ENCODE measurements at places on chromosomes 2 and 18. TPM values are rescaled to one million over a fixed set of nuclear protein-coding genes. Genes with fewer than 3 reads are reported as not detected.

GRCh38 chr2:122203523-122203922, 448.1 kb downstream of the TSN start:
- no peak overlapping the region for H3K27ac ChIP-seq
- H3K36me3 ChIP-seq = no peaks in the 10 kb centered on the region
- no peak overlapping the region for H3K4me3 ChIP-seq
- no peaks in the 10 kb centered on the region for H3K27me3 ChIP-seq

DNA sequence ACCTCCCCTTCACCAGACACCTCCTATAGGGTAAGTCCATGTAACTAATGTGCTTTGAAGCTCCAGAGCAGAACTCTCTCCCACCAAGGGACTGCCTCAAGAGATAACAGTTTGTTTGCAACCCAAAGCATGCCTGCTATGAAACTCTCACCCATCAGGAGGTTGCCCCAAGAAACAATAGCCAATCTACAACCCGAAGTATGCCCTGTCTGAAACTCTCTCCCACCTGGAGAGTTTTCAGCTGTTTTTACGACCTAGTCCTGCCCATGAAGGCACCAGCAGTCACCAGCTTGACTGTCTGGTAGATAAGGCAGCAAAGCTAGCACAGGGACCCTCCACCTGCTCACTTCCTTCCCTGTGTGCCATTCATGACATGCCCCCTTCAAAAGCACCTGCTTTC, 533.9 kb upstream of the CRIM1 start:
- H3K27ac ChIP-seq = no peak overlapping the region
- H3K27me3 ChIP-seq = peaks cover 8% of the 10 kb centered on the region
- H3K4me3 ChIP-seq = no peak overlapping the region
- DNase-seq = no peak
- no peaks in the 10 kb centered on the region for H3K36me3 ChIP-seq

GRCh38 chr18:45626330-45627203, 11.3 kb downstream of the SLC14A2 start:
- no peak for DNase-seq
- no peaks in the 10 kb centered on the region for H3K36me3 ChIP-seq
- H3K4me1 ChIP-seq = peaks cover 5% of the 10 kb centered on the region
- no peak overlapping the region for H3K4me3 ChIP-seq

GRCh38 chr18:21194871-21195771, 46.9 kb upstream of the GREB1L start:
- H3K27me3 ChIP-seq = peaks cover 11% of the 10 kb centered on the region
- H3K27ac ChIP-seq = no peak overlapping the region
- no peak overlapping the region for H3K4me3 ChIP-seq
- no peak for DNase-seq

DNA sequence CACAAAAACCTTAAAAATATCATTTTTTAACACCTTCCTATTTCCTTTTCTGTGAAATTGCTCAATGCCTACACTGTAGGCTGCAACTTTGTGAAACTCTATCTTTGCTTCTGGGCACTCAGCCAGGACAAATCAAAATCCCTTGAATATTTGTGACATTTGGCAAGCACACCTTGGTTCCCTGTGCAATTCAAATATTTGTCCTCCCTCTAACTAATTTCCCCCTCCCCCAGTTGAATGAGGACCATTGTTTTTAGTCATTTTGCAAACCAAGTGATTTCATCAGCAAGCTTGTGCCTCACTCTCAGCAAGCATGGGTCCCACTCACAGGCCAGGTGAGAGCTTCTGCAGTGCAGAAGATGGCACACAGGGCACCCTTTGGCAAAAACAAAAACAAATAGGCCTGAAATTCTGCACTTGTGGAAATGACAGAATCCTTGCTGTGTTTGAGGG, 541.5 kb downstream of the CNTNAP5 start:
- H3K36me3 ChIP-seq = no peaks in the 10 kb centered on the region
- no peaks in the 10 kb centered on the region for H3K27me3 ChIP-seq
- H3K4me1 ChIP-seq = no peaks in the 10 kb centered on the region
- H3K4me3 ChIP-seq = no peak overlapping the region
- no peak overlapping the region for H3K27ac ChIP-seq

GRCh38 chr2:205323929-205324328, 358.4 kb upstream of the NRP2 start:
- H3K27ac ChIP-seq = no peak overlapping the region
- H3K4me3 ChIP-seq = no peak overlapping the region
- peaks cover 3% of the 10 kb centered on the region for H3K27me3 ChIP-seq

GRCh38 chr2:79512442-79513401, at the start of gene CTNNA2:
CTNNA2 (plus strand) TSS chr2:79513051.
- H3K27ac ChIP-seq = no peak within 1 kb of the TSS
- peak; percentile 64 for DNase-seq
- H3K27me3 ChIP-seq = peaks cover 21% of the 10 kb centered on the region
- H3K36me3 ChIP-seq = no peaks in the 10 kb centered on the region
- H3K4me1 ChIP-seq = no peaks in the 10 kb centered on the region
- peak within 1 kb of the TSS; percentile 25 for H3K4me3 ChIP-seq

DNA sequence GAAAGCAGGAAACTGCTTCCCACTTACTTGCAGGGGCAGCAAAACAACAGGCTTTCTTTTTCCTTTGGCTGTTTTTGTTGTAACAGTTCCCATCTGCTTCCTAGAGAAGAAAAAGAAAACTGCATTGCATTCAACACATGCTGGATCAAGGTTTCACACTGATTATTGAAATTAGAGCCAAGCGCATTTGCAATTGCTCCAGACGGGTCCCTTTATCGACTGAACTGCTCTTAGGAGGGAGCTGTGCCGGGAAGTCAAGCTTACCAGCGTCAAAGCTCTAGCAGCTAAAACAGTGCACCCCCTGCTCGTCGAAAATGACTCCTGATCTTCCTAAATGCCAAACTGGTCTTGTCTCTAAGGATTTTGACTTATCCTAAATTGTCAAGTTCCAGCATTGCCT, 164.0 kb upstream of the SESTD1 start:
- no peaks in the 10 kb centered on the region for H3K36me3 ChIP-seq
- H3K4me3 ChIP-seq = no peak overlapping the region
- H3K27me3 ChIP-seq = peaks cover 12% of the 10 kb centered on the region
- no peak overlapping the region for H3K27ac ChIP-seq
- H3K4me1 ChIP-seq = no peaks in the 10 kb centered on the region

GRCh38 chr18:24019641-24020331, 5.2 kb downstream of the TTC39C start:
- no peaks in the 10 kb centered on the region for H3K27me3 ChIP-seq
- H3K27ac ChIP-seq = peak overlapping the region; percentile 96
- DNase-seq = peak; percentile 76
- peak overlapping the region; percentile 55 for H3K4me3 ChIP-seq
- H3K4me1 ChIP-seq = peaks cover 85% of the 10 kb centered on the region
- peaks cover 12% of the 10 kb centered on the region for H3K36me3 ChIP-seq

DNA sequence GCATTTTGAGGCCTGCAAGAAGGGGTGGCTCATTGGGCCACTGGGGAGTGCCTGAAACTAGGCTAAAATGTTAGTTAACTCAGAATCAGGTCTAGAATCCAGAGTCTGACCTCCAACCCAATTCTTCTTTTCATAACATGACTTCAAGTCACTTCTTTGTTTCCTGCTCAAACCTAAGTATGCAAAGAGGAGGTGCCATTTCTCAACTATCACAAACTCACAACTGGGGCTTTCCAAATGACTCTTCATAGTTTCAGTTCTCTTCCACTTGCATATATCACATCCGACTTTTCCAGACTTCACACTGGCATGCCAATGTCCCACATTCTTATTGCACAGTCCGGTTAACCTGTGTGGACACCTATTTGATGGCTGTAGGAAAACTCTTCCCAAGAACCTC, 211.6 kb downstream of the TCF4 start:
- H3K4me1 ChIP-seq = no peaks in the 10 kb centered on the region
- H3K27me3 ChIP-seq = no peaks in the 10 kb centered on the region
- H3K4me3 ChIP-seq = no peak overlapping the region
- no peak for DNase-seq
- no peaks in the 10 kb centered on the region for H3K36me3 ChIP-seq

GRCh38 chr2:27083410-27084296, 2.9 kb upstream of the KHK start:
- no peak overlapping the region for H3K27ac ChIP-seq
- peaks cover 32% of the 10 kb centered on the region for H3K4me1 ChIP-seq
- H3K36me3 ChIP-seq = no peaks in the 10 kb centered on the region
- no peak for DNase-seq

- no peaks in the 10 kb centered on the region for H3K4me1 ChIP-seq
- no peak overlapping the region for H3K4me3 ChIP-seq
- H3K27ac ChIP-seq = no peak overlapping the region
- H3K36me3 ChIP-seq = no peaks in the 10 kb centered on the region
Observed at GRCh38 chr2:66733364-66733999, 298.6 kb downstream of the MEIS1 start.

DNA sequence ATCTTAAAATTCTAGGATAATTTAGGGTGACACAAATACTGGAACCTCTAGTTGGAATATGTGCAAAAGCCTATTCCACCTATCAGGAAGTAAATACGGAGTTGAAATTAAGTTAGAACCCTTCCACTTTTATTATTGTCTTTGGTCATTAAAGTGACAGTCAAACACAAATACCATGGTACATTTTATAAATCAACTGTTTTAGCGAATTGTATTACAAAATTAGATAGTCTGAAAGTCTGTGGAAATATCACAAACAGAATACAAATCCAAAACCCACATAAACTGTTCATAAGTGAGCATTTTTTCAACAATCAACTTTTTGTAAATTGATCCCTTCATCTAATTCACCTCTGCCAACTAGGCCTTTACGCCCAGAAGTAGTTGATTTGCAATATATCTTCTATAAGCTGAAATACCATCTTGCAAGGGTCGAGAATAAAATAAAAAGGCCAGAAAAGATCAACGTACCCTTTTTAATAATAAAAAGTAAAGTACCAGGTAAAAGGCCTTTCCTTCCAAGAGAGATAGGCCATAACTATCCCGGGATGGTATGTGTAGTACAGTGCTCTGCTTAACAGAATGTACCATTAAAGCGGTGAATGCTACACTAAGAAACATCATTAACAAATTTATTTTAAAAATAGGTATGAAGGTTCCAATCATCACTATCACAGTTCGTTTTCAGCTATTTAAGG, 1.3 kb downstream of the USP34 start:
- H3K4me1 ChIP-seq = peaks cover 37% of the 10 kb centered on the region
- H3K27ac ChIP-seq = peak overlapping the region; percentile 80
- no peaks in the 10 kb centered on the region for H3K27me3 ChIP-seq
- DNase-seq = no peak

- H3K27me3 ChIP-seq = peaks cover 5% of the 10 kb centered on the region
- no peaks in the 10 kb centered on the region for H3K4me1 ChIP-seq
- no peak overlapping the region for H3K4me3 ChIP-seq
- no peak overlapping the region for H3K27ac ChIP-seq
Observed at GRCh38 chr18:75154259-75154658, 54.7 kb downstream of the PTGR3 start.

- H3K4me1 ChIP-seq = no peaks in the 10 kb centered on the region
- DNase-seq = no peak
- no peak overlapping the region for H3K27ac ChIP-seq
- no peaks in the 10 kb centered on the region for H3K27me3 ChIP-seq
Observed at GRCh38 chr2:106963156-106963555, 77.2 kb upstream of the ST6GAL2 start.

DNA sequence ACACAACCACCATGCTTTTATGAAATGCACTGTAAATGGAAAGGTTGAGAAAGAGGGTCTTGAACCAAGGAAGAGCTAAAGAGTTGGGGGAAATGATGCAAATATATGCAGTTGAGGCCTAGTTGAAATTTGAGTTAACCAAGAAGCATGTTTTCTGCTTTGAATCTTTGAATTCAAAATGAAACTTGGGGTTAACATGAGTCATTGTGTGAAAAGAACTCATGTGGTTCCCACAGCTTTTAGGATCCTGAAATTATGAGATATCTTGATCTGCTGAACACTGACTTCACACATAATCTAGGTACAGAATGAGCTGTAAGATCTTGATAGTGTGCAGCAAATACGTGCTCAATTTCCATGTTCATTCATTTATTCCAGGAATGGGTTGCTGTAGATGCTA, 422.9 kb upstream of the TRIB2 start:
- no peak overlapping the region for H3K4me3 ChIP-seq
- peak overlapping the region; percentile 66 for H3K27ac ChIP-seq
- H3K27me3 ChIP-seq = peaks cover 27% of the 10 kb centered on the region
- H3K4me1 ChIP-seq = peaks cover 46% of the 10 kb centered on the region

GRCh38 chr2:45789961-45790723, 138.7 kb downstream of the PRKCE start:
- DNase-seq = no peak
- no peaks in the 10 kb centered on the region for H3K36me3 ChIP-seq
- no peak overlapping the region for H3K4me3 ChIP-seq
- no peak overlapping the region for H3K27ac ChIP-seq

DNA sequence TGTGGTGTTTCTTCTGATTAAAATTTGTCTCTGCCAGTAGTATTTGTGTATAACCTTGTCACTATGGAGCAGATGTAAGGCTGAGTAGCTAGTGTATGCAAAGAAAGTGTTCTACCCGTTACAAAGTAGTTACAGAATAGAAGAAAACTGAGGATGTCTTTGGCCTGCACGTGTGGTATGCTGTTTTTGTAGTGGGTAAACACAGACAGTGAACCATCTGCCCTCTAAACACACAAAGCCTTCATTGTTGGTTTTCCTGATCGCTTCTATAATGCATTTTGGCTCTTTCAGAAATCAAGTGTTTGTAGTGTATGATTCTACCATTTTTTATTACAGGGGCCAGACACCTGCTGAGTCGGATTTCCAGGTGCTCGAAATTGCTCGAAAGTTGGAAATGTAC, 61.5 kb downstream of the FARP2 start:
- no peak overlapping the region for H3K4me3 ChIP-seq
- H3K27me3 ChIP-seq = no peaks in the 10 kb centered on the region
- DNase-seq = no peak
- H3K4me1 ChIP-seq = no peaks in the 10 kb centered on the region
- H3K36me3 ChIP-seq = peaks cover 64% of the 10 kb centered on the region
- H3K27ac ChIP-seq = no peak overlapping the region

- no peak for DNase-seq
- no peaks in the 10 kb centered on the region for H3K36me3 ChIP-seq
- H3K4me1 ChIP-seq = no peaks in the 10 kb centered on the region
- no peak overlapping the region for H3K27ac ChIP-seq
Observed at GRCh38 chr2:157672129-157672528, 43.5 kb upstream of the ACVR1C start.

- H3K4me1 ChIP-seq = no peaks in the 10 kb centered on the region
- H3K4me3 ChIP-seq = no peak overlapping the region
- no peak for DNase-seq
- no peaks in the 10 kb centered on the region for H3K27me3 ChIP-seq
- H3K27ac ChIP-seq = no peak overlapping the region
Observed at GRCh38 chr2:238564286-238564920, 137.7 kb downstream of the ASB1 start.

GRCh38 chr2:208130712-208131110, 1.1 kb upstream of the CRYGC start:
- H3K27ac ChIP-seq = no peak overlapping the region
- DNase-seq = no peak
- H3K36me3 ChIP-seq = no peaks in the 10 kb centered on the region
- H3K4me1 ChIP-seq = peaks cover 9% of the 10 kb centered on the region
- H3K4me3 ChIP-seq = no peak overlapping the region
- H3K27me3 ChIP-seq = peaks cover 8% of the 10 kb centered on the region

The EFR3B gene
- 1.0 TPM for total RNA-seq

The SLC11A1 gene
- 0.05 TPM for total RNA-seq

The G6PC2 gene
- not detected for total RNA-seq

The DPP10 gene
- not detected for total RNA-seq

The FAP gene
- not detected for total RNA-seq

The FAM228A gene
- total RNA-seq = 0.28 TPM

The TTN gene
- total RNA-seq = 1.6 TPM

The NT5DC4 gene
- not detected for total RNA-seq

The VIT gene
- total RNA-seq = not detected

The CD207 gene
- total RNA-seq = not detected

The KRTCAP3 gene
- total RNA-seq = 4.7 TPM

The SAG gene
- total RNA-seq = not detected

All from activated CD4-positive, alpha-beta T cell treated with anti-CD3 and anti-CD28 coated beads for 36 hours (primary cell).